ENCODE measurements at places on chromosomes 12 and 14. TPM values are rescaled to one million over a fixed set of nuclear protein-coding genes. Genes with fewer than 3 reads are reported as not detected.

The NTF3 gene
- total RNA-seq: 0.37 TPM

GRCh38 chr14:59695198-59695597 is 118.6 kb upstream of the CCDC175 start:
- DNase-seq: no peak

DNA sequence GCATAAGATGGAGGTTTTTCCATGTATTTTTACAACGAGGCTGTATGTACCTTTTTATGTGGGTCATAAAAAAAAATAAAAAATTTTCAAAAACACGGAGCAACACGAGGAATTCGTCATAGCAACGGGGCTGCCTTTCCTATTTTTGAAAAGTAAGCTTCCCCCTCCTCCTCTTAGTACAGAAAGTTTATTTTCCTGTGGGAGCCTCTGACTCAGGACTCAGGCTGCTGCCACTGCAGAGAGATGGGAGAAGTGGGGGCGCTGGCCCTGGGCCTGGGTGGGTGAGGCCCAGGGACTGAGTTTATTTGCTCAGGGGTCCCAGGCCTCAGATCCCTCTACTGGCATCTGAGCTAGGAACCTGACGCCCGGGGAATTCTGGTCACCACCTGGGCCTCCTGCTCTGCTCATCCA is 10.2 kb upstream of the CMKLR1 start:
- DNase-seq: no peak

GRCh38 chr12:75818863-75819262 is 212.7 kb downstream of the PHLDA1 start:
- no peak for DNase-seq

GRCh38 chr12:126507231-126507630 is 1442.0 kb downstream of the AACS start:
- DNase-seq: no peak

GRCh38 chr14:94570440-94570839 is 9.2 kb downstream of the SERPINA4 start:
- DNase-seq: no peak

DNA sequence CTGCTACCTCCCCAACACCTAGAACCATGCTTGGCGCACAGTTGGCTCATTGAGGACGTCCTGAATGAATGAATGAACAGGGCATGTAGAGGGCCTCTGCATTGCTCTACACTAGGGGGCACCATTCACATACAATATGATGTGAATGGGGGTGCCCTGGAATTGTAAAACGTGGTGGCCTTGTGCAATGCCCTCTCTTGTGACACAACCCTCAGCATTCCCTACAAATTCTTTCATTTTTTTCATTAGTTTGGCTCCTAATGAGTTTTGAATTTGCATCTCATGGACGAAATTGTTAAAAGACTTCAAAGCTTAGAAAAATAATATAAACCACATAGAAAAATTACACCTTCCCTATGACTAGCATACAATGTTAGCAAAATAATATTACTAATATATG is 2.3 kb upstream of the DIO2 start:
- peak; percentile 43 for DNase-seq

- DNase-seq: no peak
Measured at GRCh38 chr12:57712701-57713100, 18.8 kb downstream of the OS9 start.

GRCh38 chr12:13948621-13949020 is 32.8 kb downstream of the GRIN2B start:
- no peak for DNase-seq
